GM23338 (cell line): ENCODE measurements at places on chromosomes 4 and X. TPM values are rescaled to one million over a fixed set of nuclear protein-coding genes. Genes with fewer than 3 reads are reported as not detected.

- no peak for DNase-seq
Measured at GRCh38 chr4:181007751-181008150, 1235.5 kb upstream of the TENM3 start.

- no peak for DNase-seq
Measured at GRCh38 chr4:149831656-149832208, 16.1 kb upstream of the IQCM start.

DNA sequence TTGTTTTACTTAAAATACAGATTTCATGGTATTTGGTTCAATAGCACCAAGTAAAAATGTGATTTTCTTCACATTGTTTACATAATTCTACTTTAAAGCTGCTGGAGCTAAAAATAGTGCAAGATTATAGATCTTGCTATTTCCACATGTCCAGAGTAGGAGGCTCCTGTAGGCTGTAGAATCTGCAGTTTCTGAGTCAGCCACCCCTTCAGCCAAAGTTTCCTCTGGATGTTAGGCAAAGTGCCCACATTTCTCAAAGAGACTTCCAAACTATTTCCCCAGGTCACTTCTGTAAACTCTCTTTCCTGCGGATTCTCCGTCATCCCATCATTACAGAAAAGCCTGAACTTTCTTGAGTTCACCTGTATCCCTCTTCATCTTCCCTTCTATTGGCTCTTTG is 342.5 kb upstream of the FSTL5 start:
- DNase-seq = no peak

DNA sequence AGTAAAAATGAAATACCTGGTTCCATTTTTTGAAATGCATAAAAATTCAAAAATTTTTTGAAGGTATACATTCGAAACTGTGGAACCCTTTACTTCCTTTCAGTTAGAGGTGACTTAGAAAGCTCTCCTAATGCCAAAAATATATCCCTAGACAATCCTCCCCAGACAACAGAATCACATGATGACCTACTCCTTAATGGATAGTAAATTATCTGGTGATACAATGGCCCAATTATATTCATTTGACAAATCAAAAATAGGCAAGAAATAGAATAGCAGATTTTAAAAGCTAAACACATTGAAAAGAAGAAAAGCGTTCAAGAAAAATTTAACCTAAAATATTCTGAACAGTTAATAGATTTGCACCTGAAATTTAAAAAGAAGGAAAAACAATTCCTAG is 3.5 kb upstream of the UGT2A2 start:
- no peak for DNase-seq

DNA sequence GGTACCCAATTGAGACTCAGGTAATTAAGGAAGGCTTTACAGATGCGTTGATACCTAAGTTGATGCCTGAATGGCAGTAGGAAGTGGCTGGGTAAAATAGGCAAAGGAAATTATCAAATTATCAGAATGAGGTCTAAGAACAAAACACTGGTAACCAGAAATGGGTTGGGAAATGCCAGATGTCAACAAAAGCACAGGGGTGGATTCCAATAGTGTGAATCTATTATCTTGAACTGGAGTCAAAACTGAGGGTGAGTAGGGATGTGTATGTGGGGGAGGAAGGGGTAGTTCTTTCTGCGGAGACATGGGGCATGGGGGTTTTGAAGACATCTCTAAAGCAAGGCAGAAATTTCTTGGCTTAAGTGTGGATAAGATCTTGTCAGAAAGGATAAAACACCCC is 16.0 kb upstream of the SEPTIN6 start:
- no peak for DNase-seq

- no peak for DNase-seq
Measured at GRCh38 chr4:38995660-38996005, 36.6 kb downstream of the TMEM156 start.

GLRA2 gene
- polyA plus RNA-seq = not detected in 2 replicates
